ENCODE measurements at places on chromosomes 7 and 10.

DNA sequence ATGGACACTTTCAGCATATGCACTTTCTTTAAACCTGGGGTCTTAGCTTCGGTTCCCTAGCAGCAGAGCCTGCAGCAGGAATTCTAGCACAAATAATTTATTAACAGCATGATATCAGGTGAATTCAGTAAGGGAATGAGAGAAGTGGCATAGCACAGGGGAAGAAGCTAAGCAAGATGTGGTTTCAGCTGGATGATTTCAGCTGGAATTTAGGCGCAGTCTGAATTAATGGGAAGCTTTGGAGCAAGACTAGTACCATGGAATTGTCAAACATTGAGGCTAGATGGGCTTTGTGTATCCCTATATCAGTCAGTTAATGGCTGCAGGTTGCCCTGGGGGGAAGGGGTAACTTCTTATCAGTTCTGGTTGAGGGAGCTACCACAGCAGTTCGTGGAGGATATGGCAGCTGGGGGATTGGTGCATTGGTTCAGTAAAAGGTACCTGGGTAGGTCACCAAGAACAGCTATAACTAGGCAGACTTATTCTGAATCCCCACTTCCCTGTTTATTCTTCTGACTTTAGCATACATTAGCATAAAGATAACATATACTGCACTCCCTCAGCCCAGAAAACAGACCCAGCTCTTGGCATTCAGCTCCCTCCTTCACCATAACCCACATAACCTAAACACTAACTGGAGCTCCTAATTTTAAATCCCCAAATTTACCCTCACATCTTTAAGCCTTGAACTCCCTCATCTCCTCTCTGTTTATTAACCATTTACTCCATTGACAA is 46.8 kb upstream of the NAMPT start:
- DNase-seq, result no peak

GRCh38 chr10:61951144-61951483 is 49.6 kb downstream of the ARID5B start:
- no peak for DNase-seq

GRCh38 chr10:70331486-70332268 is 47.9 kb upstream of the NPFFR1 start:
- DNase-seq, result peak; percentile 70

- no peak for DNase-seq
Measured at GRCh38 chr10:116891208-116891607, 41.9 kb downstream of the ENO4 start.

DNA sequence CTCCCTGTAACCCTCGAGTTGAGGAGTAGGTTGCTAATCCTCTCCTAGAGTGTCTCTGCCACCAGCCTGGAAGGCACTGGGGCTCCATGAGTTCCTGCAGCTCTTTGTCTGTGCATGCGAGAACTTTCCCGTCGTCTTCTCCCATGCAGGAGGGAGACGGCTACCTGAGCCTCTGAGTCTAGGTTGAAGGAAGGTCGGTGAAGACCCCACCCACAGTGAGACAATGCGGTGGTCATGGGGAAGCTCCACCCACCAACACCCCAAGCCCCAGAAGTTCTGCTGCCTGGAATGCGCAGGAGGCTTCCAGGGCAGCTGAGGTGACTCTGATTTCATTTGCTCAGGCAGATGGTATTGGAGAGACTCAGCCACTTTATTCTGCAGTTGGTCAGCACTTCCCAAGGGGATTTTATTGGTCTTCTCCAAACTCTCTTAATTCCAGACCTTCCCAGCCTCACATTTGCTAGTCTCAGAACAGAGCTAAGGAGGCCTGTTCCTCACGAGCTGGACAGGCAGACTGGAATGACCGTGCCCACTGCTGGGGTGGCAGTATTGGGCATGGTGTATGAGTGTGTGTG is 36.5 kb downstream of the PTPRE start:
- no peak for DNase-seq

- DNase-seq, result no peak
Measured at GRCh38 chr7:152710153-152710442, 34.2 kb upstream of the XRCC2 start.

DNA sequence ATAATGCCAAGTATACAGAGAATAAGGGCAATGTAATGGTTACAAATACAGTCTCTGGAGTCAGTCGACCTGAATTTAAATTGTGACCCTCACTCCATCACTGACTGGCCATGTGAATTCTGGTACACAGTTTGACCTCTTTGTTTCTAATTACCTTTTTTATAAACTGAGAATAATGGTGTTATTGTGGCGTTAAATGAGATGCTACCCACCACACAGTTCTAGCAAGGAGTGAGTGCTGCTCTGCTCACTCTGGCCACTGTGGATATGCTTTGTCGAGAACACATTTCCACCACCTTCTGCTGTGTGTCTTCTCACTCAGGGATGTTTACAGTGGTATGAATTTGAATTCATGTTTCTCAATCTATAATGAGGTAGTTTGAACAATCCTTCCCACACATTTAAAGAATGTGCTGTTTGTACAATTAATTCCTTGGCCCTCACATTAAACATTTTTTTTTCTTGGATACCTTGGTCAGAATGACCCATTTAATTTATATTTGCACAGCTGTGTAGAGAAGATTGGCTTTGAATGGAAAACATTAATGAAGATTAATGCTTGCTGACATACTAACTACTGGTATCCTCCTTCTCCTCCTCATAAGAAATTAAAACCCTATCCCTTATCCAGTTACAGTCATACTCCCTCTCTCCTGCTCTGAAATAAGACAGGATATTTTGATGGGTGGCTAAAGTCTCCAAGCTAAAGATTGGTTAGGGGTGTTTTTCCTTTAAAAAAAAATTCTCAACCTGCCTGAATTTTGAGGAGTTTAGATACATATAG is 42.4 kb downstream of the PLCE1 start:
- no peak for DNase-seq

GRCh38 chr7:47551668-47552440 is 30.1 kb downstream of the TNS3 start:
- DNase-seq, result no peak

Data from Right ventricle myocardium inferior (tissue), 1 donor.